ENCODE measurements at places on chromosomes 12 and 14.

GRCh38 chr12:100797246-100797645 is 2.7 kb downstream of the ANO4 start:
- DNase-seq, result no peak

GRCh38 chr12:91406920-91407341 is 224.3 kb upstream of the DCN start:
- no peak for DNase-seq

DNA sequence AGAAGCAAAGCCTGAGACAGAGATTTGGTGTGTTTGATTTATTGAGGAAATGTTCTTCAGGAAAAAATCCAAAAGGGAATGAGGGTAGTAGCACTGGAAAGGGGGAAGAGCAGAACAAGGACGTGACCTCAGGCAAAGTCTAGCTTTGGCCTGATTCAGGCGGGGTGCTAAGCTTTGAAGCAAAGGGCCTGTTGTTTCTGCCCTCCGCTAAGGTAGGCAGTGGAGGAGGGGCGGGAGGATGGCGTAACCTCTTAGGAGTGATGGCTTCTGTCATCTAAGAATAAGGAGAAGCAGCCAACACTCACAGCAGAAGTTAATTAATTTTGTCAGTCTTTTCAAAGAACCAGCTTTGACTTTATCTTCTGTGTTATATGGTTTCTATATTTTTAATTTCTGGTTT is 20.4 kb downstream of the ABHD12B start:
- no peak for DNase-seq

DNA sequence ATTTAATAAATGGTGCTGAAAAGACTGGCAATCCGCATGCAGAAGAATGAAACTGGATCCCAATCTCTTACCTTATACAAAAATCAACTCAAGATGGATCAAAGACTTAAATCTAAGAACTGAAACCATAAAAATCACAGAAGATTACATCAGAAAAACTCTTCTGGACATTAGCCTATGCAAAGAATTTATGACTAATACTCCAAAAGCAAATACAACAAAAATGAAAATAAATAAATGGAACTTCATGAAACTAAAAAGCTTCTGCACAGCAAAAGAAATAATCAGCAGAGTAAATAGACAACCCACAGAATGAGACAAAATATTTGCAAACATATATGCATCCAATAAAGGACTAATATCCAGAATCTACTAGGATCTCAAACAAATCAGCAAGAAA is 14.3 kb upstream of the CLEC1A start:
- DNase-seq, result no peak

- DNase-seq, result no peak
Observed at GRCh38 chr14:23404331-23404900, 3.7 kb downstream of the MYH6 start.

DNA sequence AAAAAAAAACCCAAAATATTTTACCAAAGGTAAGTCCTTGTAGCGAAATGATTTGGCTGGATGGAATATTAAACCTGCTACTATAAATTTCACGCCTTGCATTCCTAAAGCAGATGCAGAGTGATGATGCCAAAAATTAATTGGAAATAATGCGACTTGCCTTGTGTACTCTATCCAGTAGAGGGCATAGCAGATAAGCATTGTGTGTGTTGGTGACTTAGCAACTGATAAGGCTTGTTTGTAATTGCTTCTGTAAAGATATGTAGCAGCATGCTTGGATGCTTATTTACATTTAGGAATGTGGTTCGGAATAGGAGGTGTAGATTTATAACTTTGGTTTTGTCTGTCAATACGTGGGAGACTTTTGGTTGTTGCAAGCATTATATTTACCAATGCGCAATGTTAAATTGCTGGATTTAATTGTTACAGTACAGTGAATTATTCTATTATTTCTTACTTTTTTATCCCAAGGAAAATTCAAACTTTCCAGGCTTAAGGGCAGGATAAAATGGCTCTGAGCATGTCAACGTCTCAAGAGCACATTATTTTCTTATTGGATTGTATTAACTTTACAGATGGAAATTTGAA is 80.5 kb downstream of the TMEM260 start:
- no peak for DNase-seq

DNA sequence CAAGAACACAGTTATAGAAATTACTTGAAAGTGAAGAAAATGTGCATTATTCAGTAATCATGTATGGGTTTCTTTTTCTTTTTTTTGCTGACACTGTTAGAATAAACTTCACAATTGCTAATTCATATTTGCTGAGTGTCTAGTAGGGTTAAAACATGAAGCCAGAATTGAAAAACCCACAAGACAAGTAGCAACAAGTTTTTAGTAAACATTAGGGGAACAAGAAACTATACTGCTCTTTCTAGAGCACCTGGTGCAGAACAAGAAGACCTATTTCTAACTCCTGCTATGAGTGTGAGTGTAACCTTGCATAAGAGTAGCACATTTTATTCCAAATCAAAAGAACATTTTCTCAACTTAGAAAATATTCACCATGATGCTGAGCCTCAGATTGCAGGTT is 83.2 kb downstream of the ITPR2 start:
- no peak for DNase-seq

- DNase-seq, result no peak
Observed at GRCh38 chr14:75204116-75204515, 27.7 kb upstream of the TMED10 start.

- peak; percentile 12 for DNase-seq
Observed at GRCh38 chr12:56034586-56035332, 7.0 kb upstream of the RPS26 start.

DNA sequence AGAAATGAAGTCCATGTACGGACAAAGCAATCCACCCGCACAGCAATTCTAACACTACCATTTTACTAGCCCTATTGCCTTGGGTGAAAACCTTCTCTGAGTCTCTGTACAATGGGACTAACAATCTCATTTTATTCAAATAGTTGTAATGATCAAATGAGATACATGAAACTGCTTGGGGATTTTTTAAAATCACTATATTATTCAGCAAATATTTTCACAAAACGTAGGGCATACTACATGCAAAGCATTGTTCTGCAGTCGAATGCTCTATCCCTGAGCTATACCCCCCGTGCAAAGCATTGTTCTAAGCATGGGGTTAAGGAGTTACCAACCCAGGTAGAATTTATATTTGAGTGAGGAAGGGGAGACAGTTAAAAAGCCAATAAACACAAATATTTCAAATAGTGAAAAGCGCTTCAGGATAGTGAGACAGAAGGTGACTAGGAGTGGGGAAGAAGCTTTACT is 554 bp upstream of the ATF7 start:
- DNase-seq, result no peak

GRCh38 chr14:52700701-52701172 is 5.4 kb upstream of the ERO1A start:
- DNase-seq, result no peak

- no peak for DNase-seq
Observed at GRCh38 chr12:14018080-14018479, 36.7 kb upstream of the GRIN2B start.

GRCh38 chr12:77025782-77026314 is 39.5 kb downstream of the E2F7 start:
- DNase-seq, result no peak

DNA sequence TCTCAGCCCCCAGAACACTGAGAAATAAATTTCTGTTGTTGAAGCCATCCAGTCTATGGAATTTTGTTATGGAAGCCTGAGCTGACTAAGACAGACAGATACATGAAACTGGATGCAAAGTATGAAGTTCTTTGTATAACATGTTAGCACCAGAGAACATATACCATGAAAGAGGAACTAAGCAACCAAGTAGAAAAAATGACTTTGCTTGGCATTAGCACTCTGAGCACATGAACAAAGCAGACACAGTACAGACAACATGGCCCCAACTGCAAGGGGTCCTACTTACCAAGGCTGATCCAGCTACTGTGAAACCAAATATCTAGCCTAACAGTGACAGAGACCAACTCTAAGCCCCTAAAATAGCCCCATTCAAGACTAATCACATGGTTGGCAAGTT is 13.8 kb downstream of the EXOC5 start:
- no peak for DNase-seq

- no peak for DNase-seq
Observed at GRCh38 chr12:76024942-76025600, 6.5 kb downstream of the PHLDA1 start.

GRCh38 chr12:103848917-103849491 is 8.0 kb upstream of the NT5DC3 start:
- DNase-seq, result no peak

- DNase-seq, result no peak
Observed at GRCh38 chr12:65501093-65501621, 222.7 kb downstream of the MSRB3 start.

- DNase-seq, result no peak
Observed at GRCh38 chr14:76541594-76542219, 165.8 kb downstream of the ESRRB start.

- no peak for DNase-seq
Observed at GRCh38 chr14:89458713-89459420, 41.8 kb upstream of the FOXN3 start.

DNA sequence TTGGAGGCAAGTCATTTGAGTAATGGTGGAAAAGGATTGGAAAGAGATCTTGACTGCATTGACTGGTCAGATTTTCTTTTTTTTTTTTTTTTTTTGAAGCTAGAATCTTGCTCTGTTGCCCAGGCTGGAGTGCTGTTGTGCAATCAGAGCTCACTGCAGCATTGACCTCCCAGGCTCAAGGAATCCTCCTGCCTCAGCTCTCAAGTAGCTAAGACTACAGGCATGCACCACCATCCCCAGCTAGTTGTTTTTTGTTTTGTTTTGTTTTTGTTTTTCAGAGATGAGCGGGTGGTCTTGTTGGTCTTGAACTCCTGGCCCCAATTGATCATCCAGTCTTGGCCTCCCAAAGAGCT is 30.9 kb upstream of the FAM222A start:
- DNase-seq, result no peak

DNA sequence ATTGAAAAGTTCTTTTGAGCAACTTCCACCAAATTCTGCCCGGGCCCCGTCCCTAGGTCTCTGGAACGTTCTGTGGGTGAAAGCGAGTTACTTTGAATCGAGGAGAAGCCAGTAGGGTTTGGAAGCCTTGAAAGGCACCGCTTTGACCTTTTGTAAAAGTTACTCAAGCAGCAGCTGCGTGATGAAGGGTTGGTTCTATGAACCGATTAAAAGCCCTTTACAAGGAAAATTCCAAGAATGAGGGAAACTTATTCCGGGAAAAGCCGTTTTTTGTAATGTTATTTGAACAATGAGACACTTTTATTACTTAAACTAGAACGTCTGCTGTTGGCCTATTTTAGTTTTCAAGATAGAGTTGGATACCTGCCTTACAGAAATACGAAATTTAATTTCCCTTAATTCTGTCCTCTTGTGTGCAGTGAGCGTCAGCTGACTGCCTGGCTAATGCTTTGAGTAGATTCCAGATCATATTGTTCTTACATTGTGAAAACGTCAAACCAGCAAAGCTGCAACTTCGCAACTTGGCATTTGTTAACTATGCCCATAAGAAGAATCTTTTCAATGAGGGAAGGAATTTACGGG is 906 bp downstream of the LARP4 start:
- DNase-seq, result no peak

GRCh38 chr12:16613199-16613598 is 7.2 kb upstream of the LMO3 start:
- DNase-seq, result no peak

- DNase-seq, result no peak
Observed at GRCh38 chr12:271161-271560, 8.5 kb upstream of the SLC6A13 start.

DNA sequence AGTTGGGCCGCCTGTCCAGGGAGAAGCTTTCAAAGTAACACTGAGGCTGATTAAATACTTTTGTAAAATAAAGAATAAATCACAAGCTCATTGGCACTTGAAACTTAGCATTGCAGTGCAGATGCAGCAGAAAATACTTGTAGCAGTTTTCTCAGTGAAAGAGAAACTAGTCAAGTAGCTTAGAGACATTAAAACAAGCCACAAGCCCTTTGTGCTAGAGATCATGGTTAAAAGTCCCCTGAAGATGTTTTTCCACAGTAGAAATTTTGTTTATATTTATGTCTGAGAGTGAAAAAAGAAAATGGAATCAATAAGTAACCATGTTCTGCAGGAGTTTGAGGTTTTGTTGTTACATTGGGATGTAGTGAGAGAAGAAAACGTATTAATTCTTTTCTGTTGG is 5.9 kb downstream of the PSEN1 start:
- DNase-seq, result no peak

DNA sequence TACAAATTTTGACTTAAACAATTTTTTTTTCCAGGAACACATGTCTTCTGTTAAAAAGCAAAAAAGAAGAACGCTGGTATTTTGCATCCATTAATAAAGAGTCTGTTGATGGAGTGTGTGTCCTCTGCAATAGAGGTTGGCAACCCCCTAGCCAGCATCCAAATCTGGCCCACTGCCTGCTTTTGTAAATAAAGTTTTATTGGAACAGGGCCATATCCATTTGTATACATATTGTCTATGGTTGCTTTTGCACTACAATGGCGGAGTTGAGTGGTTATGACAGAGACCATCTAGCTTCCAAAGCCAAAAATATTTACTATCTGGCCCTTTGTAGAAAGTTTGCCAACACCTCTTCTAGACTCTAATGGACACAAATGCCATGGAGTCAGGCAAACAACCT is 49.6 kb downstream of the CCDC92 start:
- no peak for DNase-seq
